ENCODE measurements at places on chromosomes 7 and 10.

- no peak for DNase-seq
Observed at GRCh38 chr7:140902303-140902953, 22.3 kb downstream of the BRAF start.

GRCh38 chr10:963186-963585 is 25.0 kb upstream of the GTPBP4 start:
- no peak for DNase-seq

DNA sequence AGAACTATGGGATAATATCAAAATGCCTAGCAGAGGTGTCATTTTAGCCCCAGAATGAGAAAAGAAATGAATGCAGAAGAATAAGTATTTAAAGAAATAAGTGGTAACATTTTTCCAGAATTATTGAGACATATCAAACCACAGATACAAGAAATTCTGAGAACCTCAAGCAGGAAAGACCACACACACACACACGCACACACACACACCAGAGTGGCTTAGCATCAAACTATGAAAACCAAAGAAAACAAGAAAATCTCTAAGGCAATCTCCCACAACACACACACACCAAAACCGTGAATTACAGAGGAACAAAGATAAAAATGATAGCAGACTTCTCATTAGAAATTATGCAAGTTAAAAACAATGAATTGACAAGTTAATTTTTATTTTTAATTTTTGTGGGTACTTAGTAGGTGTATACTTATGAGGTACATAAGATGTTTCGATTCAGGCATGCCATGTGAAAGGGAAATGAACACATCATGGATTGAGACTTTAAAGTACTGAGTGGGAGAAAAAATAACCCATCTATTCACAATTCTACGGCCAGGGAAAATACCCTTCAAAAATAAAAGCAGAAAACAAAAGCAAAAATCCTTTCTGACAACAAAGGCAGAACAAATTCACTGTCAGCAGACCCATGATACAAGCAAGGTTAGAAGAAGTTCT is 14.6 kb downstream of the PPIF start:
- no peak for DNase-seq

DNA sequence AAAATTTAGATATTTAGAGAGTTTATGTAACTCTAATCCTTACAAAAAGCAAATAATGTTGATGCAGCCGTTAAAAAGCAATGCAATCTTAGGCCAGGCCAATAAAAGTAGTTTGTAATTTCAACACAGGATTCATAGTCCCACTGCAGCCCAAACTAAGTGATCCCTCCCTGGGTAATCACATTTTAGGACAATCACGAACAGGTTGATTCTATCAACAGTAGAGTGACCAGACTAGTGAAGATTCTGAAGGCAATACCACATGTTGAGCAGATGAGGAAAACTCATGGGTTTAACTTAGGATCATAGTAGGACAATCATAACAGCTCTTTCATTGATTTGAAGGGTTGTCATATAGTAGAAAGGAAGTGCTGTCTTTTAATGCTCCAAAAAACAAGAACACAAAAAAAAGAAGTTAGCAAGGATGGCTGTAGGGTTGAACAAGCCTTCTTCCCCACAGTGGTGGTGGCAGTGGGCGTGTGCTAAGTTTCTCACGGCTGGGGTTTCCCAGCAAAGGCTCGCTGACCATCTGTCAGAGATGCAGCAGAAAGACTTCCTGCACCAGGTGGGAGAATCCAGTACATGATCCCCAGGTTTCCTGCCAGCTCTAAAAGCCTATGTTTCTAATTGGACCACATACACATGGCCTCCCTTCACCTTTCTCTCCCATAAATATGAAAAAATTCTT is 212.2 kb downstream of the CHRM2 start:
- no peak for DNase-seq

DNA sequence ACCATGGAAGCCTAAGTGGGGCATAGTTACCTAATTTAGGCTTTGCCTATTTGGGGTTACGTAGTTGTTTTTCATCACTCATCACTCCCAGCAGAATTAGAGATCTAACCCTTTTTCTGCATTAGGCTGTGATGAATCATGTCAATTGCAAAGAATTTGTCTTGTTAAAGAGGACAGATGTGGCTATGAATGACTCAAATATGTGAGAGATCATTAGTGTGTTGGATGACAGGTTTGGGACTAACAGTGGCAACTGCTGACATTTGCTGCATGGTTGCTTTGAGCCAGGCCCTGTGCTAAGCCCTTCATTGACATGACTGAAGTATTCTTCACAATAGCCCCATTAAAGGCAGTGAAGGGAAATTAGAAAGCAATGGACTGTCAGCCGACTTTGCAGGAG is 83.4 kb upstream of the BMPER start:
- no peak for DNase-seq

DNA sequence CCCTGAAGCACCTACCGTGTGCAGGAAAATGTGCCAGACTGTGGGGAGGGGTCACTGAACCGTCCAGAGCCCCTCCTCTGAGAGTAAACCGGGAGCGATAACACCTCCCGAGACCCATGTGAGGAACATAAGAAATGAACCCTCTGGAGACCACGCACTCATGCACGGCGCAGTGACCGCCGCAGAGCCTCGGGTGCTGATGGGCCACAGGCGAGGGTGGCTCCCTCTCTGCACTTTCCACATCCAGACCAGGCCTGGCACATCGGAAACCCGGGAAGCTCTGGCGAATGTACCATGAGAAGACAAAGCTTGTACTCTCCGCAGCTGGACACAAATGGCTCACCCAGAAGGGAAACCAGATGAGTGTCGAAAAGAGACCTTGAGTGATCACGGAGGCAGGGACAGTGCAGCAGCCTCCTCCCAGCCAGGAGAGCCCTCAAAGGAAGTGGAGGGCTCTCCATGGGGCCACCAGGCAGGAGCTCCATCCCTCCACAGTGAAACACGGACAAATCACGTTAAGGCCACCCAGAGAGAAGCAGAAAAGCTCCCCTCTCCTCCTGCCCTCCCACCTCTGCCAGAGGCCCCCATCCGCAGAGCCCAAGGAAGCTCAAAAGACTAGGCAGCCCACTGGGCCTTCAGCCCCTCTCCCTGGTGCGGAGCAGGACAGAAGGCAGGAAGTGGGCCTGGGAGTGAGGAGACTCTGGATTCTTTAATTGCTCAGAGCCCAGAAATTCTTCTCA is 178.1 kb upstream of the PPP2R2D start:
- DNase-seq, result no peak

Data from activated naive CD4-positive, alpha-beta T cell (primary cell).